ENCODE measurements at places on chromosomes 16 and 17. TPM values are rescaled to one million over a fixed set of nuclear protein-coding genes. Genes with fewer than 3 reads are reported as not detected.

DNA sequence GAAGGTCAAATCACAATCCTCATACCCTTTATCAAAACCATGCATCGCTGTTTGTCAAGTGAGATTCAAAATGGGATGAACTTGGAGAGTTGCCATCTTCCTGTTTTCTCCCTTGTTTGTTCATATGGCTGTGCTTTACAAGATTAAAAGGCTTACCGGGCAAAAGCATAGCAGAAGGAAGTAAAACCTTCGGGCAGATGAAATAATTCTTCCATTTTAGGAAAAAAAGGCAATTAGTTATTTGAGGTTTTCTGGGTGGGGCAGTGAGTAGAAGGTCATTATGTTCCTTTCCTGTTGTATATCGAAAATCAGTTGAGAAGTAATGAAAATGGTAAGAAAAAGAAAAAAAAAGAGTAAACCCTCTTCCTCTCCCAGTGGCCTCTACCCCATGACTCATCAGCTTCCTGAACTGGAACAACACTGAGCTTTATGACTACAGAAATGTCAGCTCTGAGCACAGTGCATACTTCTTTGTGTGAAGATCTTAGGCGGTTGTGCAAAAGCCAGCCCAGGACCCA, 369.2 kb downstream of the CDH13 start:
- no peak for DNase-seq

- no peak for DNase-seq
These were observed 952.5 kb downstream of the CDH8 start for GRCh38 chr16:61083711-61084110.

Gene ORC6
- 1.6 TPM for total RNA-seq

Gene HSPB9
- not detected for total RNA-seq
